Stimulated activated CD8-positive, alpha-beta memory T cell treated with anti-CD3 and anti-CD28 coated beads, Interleukin-4, amount 100 ng/mL, for 1 hour (primary cell): ENCODE measurements at places on chromosomes 7 and 10.

- no peak for DNase-seq
Measured at GRCh38 chr10:102814453-102814871, 22.8 kb downstream of the CYP17A1 start.

- DNase-seq: no peak
Measured at GRCh38 chr7:103348452-103348851, 1.0 kb downstream of the PSMC2 start.

DNA sequence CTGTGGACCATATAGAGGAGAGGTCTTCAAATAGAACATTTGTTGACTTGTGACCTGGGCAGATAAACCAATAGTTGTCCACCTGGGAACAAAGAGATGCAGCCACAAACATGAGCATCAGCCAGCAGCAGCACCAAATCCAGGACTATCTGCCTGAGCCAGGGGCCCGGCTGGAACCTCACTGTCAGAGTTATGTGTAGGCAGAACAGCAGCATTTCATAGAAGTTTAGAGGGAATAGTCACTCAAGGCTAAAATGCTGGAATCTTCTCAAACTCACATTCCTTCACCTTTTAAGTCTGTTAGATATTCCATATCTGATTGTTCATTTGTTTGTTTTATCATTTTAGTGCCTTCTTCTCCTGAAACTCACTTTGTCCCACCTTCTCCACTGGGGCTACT, 72.2 kb upstream of the IL6 start:
- DNase-seq: no peak

DNA sequence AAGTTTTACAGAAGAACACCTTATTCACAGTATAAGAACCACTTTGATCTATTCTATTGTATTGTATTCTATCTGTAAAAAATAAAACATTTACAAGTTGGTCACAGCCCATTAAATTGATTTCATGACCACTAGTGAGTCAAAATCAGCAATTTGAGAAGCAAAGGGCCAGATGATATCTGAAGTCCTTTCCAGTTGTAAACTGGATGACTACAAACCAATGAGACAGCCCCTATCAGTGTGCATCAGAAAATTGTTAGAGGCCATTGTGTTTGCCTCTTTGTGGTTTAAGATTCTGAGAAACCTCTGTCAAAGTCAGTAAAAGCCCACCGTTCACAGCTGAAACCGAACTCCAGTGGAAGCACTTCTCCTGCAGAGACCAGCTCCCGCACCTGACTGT, 54.8 kb downstream of the TBXAS1 start:
- no peak for DNase-seq

DNA sequence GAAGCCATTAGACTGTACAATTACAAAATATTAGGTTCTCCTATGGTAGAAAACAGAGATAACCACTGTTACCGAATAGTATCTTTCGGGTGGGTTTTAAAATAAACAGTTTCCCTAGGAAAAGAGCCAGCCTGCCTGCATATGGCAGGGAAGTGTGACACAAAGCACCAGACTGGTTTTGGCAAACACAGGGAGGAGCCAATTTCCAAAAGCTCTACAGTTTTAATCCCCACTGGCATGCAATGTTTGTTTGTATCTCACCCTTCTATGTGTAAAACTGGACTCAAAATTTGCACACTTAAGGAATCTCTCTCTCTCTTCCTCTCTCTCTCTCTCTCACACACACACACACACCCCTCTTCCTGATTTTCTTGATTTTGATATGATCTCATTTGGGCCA, 261.7 kb downstream of the ETV1 start:
- no peak for DNase-seq

GRCh38 chr7:131773413-131773812, 217.0 kb upstream of the PODXL start:
- no peak for DNase-seq

- DNase-seq: no peak
Measured at GRCh38 chr7:2446676-2447075, 29.5 kb downstream of the GRIFIN start.

DNA sequence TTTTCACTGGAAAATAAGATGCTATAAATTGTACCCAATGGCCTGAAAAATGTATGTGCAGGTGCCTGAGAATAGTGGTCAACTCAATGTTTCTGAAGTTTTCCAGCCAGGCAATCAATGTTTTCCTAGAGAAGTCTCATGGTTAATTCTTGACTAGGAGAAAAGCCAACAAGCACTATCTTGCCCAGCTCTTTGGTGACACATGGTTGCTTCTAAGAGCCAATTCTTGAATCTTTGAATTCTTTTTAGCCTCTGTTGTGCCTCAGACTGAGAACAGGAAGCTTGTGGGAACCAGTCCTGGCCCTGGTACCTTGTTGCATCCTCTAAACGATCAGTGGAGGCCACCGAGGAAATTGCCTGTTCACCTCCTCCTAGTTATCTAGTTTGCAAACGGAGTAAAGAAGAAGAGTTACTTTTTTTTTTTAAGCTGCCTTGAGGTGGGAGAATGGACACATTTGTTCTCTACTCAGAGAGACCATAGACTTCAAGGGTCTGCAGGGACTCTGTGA, 144.0 kb upstream of the MKLN1 start:
- no peak for DNase-seq

- DNase-seq: no peak
Measured at GRCh38 chr10:102114861-102115618, 5.1 kb downstream of the LDB1 start.

- DNase-seq: no peak
Measured at GRCh38 chr10:13867822-13868221, 281.1 kb downstream of the PRPF18 start.

- no peak for DNase-seq
Measured at GRCh38 chr10:119737823-119738222, 12.0 kb downstream of the INPP5F start.

GRCh38 chr10:27030060-27030459, 70.2 kb downstream of the ANKRD26 start:
- no peak for DNase-seq

DNA sequence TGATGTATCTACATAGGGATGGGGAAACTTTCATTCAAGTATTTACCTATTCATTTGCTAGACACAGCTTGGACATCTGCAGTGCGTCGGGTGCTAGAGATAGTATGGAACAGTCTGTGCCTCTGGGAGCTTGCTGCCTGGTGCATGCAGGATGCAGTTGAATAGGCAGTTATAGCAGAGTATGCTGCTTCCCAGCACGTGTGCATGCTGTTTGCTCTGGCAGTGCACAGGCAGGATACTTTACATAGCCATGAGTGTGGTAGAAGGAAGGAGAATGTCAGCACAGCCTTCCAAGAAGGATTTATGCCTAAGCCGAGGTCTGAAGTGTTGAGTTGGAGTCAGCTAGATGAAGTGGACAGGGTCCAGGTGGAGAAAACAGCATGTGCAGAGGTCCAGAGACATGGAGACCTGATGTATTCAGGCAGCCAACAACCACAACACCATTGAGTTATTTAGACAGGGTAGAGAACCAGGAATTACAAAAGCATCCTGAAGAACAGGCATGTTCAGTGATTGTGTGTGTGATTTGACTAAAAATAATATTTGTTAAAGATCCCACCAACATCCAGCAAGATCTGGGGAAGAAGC, 8.1 kb downstream of the MAP3K8 start:
- no peak for DNase-seq
